SK-N-DZ (cell line): ENCODE measurements at places on chromosomes 11 and 22.
A peak's percentile ranks its signal among the peaks of the same experiment; 100 is the strongest.

- no peak for DNase-seq
Measured at GRCh38 chr11:104159356-104159755, 4.6 kb downstream of the PDGFD start.

DNA sequence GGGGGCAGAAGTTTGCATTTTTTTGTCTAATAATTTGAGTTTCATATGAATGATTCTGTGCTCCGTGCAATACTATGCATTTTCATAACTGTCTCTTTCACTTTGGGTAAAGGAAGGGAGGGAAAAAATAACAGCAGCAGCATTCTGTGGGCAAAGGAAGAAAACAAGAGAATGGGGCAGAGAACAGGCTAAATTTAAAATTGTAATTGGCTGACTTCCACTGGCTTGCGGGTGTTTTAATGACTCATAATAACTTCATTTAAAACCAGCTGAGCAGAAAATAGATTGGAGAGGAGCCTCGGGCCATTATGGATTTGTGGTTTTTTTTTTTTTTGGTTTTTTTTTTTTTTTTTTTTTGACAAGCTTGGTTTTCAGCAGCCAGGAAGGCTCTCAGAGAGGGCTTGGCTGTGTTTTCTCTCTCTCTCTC lies 107.4 kb downstream of the ZBTB16 start:
- DNase-seq: no peak

- peak; percentile 76 for DNase-seq
Measured at GRCh38 chr11:43573233-43573632, 107.3 kb upstream of the HSD17B12 start.

GRCh38 chr11:129574431-129574830 lies 198.8 kb downstream of the BARX2 start:
- no peak for DNase-seq
